GM04503 (cell line): ENCODE measurements at places on chromosomes 11 and 22.

- no peak for DNase-seq
Measured at GRCh38 chr22:31179345-31179744, 19.4 kb downstream of the RNF185 start.

DNA sequence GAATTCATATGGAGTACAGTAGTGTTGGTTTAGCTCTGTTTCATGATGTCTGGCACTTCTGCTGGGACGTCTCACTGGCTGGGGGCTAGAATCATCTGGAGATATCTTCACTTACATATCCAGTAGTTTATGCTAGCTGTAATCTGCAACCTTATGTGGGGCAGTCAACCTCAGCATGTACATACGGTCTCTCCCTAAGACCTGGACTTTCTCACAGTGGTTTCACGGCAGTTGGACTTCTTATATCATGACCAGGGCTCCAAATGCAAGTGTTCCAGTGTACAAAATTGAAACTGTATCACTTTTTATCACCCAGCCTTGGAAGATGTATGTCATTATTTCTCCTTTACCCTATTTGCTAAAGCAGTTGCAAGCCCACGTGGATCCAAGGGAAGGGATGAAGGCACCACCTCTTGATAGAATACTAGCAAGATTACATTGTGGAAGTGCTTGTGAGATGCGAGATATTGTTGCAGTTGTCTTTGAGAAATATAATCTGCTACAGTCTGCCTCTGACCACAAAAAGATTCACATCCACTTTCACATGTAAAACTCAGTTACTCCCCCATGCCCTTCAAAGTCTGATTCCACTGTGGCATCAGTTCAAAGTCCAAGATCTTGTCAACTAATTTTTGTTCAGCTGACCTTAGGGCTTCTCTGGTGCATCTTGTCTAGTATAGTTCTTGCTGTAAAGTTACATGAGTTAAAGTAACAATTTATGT lies 316.6 kb upstream of the NCAM1 start:
- no peak for DNase-seq

DNA sequence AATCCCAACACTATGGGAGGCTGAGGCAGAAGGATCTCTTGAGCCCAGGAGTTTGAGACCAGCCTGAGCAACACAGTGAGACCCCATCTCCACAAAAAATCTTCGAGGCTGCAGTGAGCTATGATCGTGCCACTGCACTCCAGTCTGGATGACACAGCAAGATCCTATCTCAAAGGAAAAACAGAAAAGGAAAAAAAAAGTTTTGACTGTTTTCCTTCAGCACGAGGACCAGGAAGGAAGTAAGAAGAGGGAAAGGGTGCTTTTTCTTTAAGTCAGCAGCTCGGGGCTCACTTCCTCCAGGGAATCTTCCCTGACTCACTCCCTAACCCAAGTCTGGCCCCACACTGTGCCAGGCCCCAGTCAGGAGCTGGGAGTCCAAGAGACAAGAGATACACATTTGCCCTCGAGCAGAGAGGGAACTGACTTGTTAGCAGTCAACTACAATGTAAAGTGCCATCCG lies 14.2 kb downstream of the ARRB1 start:
- no peak for DNase-seq

DNA sequence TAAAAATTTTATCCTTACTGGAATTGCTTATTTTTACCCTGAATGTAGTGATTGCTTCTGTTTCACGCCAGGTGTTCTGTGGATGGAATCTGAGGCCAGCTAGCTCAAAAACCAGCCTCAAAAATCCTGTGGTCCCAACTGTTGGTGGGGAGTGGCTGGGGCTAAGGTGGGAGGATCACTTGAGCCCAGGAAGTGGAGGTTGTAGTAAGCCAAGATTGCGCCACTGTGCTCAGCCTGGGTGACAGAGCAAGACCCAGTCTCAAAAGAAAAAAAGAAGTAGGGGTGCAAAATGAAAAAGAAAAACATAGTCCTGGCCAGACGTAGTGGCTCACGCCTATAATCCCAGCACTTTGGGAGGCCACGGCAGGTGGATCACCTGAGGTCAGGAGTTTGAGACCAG lies 27.0 kb upstream of the SLC5A1 start:
- no peak for DNase-seq

DNA sequence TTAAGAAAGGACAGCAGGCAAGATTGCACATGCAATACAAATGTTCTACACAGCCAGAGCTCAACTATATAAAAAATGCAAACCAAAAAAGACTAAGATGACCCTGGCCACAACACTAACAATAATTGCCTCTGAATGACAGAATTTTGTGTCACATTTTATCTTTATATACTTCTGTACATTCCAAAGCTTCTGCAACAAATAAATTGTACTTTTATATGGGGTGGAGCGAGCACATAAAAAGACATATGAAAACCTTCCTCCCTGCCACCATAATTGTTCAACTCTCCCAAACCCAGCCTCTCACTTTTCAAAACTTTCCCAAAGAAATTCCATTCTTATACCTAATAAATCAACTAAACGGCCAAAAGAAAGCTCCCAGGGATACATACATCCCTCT lies 10.7 kb downstream of the BUD13 start:
- no peak for DNase-seq

GRCh38 chr11:72736452-72737069 lies 15.6 kb downstream of the ARAP1 start:
- DNase-seq, result no peak

GRCh38 chr11:85595285-85595884 lies 31.8 kb downstream of the DLG2 start:
- DNase-seq, result peak; percentile 9

DNA sequence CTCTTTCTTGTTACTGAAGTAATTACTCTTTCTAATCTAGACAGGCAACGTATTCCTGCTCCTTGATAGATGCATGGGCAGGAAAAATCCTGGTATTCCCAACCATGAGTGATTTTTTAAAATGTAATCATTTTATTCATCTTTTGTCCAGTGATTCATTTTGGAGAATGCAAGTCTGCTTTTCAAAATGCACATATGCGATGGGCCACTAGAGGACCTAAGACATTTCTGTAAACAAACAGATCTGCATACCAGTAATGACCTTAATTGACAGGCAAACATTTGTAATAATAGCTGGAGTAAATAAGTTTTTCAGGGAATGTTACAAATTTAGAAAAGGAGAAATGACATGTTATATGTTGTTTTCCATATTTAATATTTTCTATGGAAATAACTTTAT lies 1167.6 kb downstream of the JRKL start:
- no peak for DNase-seq

- DNase-seq, result no peak
Measured at GRCh38 chr22:24400726-24401596, 26.4 kb upstream of the ADORA2A start.

DNA sequence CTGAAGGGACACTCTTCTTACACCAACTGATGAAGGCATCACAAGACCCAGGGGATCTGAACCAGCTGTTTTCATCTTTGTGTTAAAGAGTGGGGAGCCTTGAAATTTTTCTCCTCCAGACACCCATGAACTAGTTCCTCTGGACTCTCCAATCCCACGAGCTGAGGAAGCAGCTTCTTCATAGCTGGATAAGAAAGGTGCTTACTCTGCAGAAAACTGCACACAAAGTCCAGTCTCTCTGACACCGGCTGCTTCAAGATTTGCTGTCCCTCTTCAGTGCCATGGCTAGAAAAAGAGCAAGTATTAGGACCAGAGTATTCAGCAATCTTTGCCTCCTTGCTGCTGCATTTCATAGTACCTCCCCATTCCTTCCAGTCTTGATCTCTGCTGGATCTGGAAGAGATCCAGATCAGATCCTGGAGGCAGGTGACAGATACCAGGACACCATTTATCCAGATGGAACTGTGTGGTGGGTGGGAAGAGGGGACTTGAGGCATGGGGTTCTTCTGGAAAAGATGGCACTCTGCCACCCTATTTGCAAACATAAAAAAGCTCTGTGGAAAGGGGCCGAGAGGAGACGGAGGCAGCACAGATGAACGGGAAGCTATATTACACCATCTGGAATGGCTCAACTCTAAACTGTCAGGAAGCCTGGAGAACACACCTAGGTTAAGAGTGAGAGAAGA lies 25.5 kb downstream of the IL18BP start:
- DNase-seq, result no peak

- peak; percentile 81 for DNase-seq
Measured at GRCh38 chr11:17972987-17973386, 39.9 kb downstream of the SERGEF start.

GRCh38 chr11:17770048-17770652 lies 35.6 kb downstream of the KCNC1 start:
- DNase-seq, result no peak

GRCh38 chr11:62573592-62574362 lies at the start of gene EEF1G:
EEF1G (minus strand) TSS chr11:62573891; CDS start chr11:62573842, 49 bp downstream.
- peak; percentile 99 for DNase-seq

- no peak for DNase-seq
Measured at GRCh38 chr11:111499483-111499882, 12.7 kb downstream of the BTG4 start.

DNA sequence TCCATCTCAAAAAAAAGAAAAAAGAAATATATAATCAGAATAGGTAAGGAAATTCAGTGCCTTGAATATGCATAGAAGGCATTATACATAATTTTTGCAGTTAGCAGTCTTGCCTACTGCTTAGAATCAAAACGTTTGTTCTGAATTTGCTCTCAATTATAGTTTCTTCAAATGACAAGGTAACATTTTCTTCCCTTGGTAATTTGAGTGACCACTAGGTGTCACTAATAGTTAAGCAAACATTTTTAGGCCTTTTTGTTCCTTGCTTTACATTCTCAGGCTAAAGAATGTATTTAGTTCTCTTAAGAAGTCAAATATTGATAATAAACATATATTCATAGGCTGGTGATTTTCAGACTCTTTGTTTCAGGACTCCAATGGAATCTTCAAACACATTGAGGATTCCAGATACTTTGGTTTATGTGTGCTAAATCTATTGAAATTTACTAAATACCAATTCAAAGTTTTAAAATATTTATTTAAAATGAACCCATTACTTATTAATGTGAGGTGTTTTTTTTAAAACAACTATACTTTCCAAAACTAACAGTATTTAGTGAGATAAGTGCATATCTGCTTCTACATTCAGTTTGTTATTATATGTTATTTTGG lies 55.0 kb upstream of the DEPDC7 start:
- peak; percentile 9 for DNase-seq

- peak; percentile 64 for DNase-seq
Measured at GRCh38 chr11:35780951-35781860, 118.6 kb downstream of the TRIM44 start.

DNA sequence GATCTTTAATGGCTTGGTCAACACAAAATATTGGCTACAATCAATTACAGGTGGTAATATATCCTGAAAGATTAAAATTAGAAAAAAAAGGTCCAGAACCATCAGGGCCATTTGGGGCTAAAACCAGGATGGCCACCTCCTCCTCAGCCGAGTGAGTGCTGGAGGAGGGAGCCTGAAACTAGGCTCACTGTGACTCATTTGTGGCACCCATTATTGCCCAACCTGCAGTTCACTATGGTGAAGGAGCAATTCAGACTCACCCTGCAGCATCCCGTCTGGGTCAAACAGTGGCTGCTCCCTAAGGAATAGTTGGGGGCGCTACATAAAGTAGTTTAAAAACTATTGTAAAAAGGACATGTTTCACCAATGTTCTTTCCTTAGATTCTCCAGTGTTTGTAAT lies 60.7 kb downstream of the GLYATL1 start:
- no peak for DNase-seq

- no peak for DNase-seq
Measured at GRCh38 chr22:36816636-36817524, at the start of gene PVALB. PVALB (minus strand) TSS chr22:36817035; CDS start chr22:36817005, 30 bp downstream.

GRCh38 chr22:21074102-21074715 lies 28.5 kb downstream of the LRRC74B start:
- DNase-seq, result peak; percentile 65

- no peak for DNase-seq
Measured at GRCh38 chr22:49522582-49523373, 304.9 kb downstream of the BRD1 start.

DNA sequence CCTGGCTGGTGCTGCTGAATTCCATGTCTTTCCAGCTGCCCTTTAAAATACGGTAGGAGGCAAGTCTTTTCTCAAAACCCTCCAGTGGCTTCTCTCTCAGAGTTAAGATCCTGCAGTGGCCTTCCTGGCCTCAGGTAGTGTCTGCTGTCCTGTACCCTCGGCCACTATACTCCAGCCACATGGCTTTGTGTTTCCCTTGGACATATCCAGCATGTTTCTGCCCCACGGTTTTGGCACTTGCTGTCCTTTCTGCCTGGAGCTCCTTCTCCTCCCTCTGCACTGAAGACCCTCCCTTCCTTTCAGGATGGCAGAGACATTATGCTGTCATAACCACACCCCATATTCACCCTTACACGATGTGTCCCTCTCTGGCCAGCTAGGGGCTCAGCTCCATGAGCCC lies 76.5 kb upstream of the B3GAT1 start:
- no peak for DNase-seq

DNA sequence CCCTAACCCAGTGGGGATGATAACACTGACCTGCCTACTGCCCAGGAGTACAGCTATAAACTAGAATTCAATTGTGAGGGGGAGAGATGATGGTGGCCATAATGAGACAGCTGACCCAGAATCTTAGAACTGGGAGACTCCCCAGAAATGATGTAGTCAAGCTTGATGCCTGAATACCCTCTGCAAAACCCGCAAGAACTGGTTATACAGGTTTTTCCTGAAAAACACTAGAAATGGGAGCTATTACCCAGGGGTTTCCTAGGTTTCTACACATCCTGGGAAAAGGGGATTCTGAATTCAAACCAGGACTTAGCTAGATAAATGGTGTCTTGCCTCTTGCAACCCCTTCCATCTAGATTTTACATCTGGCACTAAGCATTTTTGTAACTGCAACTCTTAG lies 113.8 kb upstream of the NARS2 start:
- no peak for DNase-seq

DNA sequence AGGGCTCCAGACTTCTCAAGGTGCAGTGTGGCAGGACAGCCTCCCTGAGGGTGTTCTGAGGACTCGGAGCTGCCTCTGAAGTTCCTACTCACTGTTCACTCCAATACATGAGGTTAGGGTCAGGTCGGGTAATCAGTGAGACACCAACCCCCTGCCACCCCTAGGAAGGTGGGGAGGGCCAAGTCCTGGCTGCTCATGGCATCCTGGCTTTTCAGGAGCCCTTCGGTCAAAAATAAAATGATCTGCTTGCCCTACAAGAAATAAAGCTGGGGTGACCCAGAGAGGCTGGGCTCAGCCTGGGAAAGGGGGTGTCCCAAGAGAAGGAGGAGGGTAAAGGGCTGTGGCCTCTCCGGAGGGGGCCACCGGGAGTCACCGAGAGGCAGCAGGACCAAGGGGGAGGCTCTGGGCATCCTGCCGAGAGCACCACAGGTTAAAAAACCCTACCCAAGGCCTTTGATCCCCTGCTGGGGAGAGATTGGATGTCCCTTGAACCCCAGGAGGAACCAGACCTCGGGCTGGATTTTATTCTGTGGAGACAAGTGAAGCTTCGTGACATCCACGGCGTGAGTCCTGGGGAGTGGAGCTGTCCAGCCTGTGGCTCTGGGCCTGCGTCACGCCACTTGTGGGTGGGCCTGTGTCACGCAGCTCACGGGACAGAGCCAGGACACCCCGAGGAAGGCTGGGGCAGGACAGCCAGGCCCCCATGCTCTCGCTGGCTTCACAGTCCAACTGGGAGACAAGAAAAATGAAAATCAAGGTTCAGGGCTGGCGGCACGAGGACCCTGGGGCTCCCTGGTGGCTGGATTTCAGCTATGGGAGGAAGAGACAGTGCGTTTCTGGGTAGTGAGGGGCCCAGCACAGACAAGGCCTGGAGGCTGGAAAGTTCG lies 102.2 kb upstream of the FGF3 start:
- DNase-seq, result no peak
